ENCODE measurements at places on chromosomes 7 and 10. TPM values are rescaled to one million over a fixed set of nuclear protein-coding genes. Genes with fewer than 3 reads are reported as not detected.
A peak's percentile ranks its signal among the peaks of the same experiment; 100 is the strongest.

ZC3HAV1 gene
- 54.7 TPM for total RNA-seq

PRKG1 gene
- total RNA-seq, result 1.6 TPM

TDRD1 gene
- not detected for total RNA-seq

OR2A12 gene
- not detected for total RNA-seq

RASSF4 gene
- total RNA-seq, result 20.4 TPM

TBATA gene
- not detected for total RNA-seq

- DNase-seq, result no peak
Measured at GRCh38 chr7:155449008-155449868, 8.7 kb upstream of the EN2 start.

- DNase-seq, result no peak
Measured at GRCh38 chr7:150371996-150372270, 3.3 kb downstream of the REPIN1 start.

DNA sequence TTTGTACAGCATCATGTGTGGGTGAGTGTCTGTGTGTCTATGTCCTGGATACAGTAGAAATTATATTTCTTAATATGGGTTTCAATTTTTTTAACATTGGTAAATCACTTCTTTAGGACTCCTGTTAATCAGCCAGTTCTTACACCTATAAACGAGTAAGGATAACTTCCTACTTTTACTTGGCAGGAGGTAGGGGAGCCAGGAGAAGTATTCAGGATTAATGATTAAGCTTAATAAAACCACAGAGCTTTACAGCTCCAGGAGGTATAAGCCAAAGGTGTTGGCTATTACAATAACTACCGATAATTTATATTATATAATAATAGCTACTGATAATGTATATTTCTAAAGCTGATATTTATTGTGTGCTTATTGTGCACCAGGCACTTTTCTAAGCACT, 1.7 kb upstream of the FAM3C start:
- no peak for DNase-seq

DNA sequence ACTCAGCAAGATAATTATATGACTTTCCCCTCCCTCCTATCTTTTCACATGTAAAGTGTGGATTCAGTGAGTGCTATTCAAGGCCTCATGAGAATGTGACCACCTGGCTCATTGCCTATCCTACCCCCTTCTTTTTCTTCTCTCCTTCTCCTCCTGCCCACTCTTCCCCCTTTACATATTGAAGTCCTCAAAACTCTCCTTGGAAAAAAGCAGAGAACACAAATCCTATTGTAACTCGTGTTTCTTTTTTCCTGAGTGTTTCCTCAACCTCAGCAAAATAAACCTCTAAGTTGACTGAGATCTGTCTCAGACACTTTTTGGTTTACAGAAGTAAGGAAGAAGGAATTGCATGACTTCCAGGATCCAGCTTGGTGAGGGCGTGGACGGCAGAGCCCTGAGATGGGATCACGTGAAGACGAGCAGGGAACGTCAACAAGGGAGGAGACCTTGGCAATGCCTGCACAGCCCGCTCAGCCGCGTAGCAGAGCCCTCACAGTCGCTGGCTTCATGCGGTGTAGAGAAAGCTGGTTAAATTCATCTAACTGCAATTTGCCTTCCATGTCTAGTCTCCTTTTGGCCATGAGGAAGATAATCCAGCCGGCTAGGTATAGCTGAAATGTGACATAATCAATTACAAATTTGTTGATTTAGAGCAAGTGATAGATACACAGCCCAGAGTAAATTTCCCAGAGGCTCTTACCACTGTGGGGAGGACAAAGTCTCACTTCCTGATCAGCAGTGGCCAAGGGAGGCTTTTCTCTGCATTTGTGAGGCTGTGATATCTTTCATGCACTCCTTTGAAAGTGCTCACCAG, 75.7 kb downstream of the LYZL2 start:
- no peak for DNase-seq

DNA sequence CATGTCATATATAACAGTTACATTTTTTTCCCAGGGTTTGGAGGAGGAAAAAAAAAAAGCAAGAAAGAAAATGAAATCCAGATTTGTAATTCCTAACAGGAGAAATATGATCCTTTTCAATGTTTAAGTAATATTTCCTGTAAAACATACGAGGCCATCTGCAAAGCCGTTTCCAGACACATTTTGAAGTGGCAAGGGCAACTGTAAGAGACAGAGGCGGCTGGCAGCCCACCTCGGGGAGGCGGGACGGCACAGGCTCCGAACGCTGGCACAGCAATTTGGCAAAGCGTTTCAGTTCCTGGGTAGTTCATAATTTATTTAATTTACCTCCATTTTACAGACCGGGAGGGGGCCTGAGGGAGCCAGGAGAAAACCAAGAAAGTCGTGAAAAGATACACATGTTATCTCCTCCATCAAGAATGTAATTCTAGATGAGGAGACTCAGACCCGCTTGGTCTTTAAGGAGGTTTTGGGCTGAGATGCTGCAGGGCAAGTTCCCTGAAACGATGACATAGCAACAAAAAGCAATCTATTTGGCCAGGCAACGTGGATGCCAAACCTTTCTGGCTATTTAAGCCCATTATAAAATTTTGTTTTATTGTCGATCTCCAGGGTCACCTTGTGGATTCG, 448.5 kb upstream of the MKI67 start:
- DNase-seq, result no peak

DNA sequence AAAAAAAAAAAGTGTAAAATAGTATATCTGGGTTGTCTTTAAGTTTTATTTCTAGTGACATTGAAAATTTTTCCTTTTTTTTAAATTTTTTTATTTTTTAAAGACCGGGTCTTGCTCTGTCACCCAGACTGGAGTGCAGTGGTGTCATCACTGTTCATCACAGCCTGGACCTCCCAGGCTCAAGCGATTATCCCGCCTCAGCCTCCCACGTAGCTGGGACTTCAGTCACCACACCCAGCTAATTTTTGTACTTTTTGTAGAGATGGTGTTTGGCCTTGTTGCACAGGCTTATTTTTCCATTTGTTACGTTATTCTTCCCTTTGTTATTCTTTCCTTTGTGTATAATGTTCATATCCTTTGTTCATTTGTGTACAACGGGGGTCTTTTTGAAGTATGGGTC, 30.1 kb downstream of the TSPAN14 start:
- no peak for DNase-seq

- no peak for DNase-seq
Measured at GRCh38 chr10:17599089-17599488, 18.1 kb downstream of the HACD1 start.

GRCh38 chr7:97835296-97836138, 36.7 kb downstream of the ASNS start:
- peak; percentile 23 for DNase-seq

DNA sequence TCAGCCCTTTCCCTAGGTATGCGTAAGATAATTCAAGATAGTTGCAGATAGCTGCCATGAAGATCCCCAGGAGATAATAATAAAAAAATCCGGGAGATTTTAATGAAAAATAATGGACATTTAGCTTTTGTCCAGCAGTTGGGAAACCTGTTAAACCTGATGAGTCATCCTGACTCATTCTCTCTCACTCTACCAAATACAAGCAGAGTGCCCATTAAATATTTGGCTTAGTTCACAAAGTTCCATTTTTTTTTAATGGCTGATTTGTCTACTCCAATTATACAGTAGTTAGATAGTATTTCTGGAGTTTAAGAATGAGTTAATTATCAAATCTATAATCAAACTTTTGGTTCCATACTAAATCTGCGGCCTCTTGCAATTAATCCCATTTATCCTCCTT, 2.1 kb upstream of the SHTN1 start:
- DNase-seq, result peak; percentile 25

DNA sequence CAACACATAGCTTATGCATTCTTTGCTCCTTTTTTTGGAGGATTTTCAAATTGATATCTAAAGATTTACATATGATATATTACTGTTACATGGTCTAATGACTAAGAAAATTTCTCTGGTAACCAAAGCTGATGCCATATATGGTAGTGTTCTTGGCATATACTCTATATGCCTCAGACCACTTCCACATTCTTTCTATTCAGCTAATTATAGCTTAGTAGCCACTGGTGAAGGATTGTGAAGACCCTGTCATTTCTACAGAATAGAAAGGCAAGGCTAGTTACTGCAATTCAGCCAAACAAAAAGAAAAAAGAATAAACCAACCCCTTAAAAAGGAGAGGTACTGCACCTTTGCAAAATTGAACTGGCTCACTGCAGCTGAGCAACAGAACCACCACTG, 3.7 kb downstream of the PURB start:
- no peak for DNase-seq

GRCh38 chr10:132381741-132382140, 15.3 kb upstream of the PWWP2B start:
- no peak for DNase-seq

Data from glomerular endothelial cell (primary cell).